ENCODE measurements at places on chromosomes 7 and 10.

DNA sequence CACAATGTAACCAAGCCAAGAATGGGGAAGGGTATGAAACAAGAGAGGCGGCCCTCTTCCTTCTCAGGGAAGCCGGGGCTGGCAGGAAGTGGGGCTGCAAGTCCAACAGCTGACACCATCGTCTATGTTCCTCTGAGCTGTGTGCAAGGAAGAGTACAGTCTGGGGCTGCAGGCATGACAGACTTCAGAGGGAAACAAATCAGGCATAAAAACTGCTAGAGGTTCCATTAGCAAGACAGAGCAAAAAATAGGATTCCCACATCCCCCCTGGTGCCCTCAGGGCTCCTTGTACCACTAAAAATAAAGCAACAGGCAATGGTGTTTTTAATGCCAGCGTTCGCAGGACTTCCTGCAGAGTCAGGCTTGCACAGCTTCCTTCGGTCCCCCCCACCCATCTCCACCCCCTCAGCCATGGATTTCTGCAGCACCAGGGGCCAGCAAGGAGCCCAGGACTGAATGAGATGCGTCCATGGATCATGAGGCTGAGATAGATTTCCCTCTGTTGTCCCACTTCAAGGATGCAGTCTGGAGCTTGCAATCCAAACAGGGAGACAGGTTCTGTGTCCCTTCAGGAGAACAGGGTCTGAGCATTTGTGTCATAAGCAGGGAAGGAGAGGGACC lies 34.6 kb downstream of the KCNMA1 start:
- DNase-seq, result no peak

DNA sequence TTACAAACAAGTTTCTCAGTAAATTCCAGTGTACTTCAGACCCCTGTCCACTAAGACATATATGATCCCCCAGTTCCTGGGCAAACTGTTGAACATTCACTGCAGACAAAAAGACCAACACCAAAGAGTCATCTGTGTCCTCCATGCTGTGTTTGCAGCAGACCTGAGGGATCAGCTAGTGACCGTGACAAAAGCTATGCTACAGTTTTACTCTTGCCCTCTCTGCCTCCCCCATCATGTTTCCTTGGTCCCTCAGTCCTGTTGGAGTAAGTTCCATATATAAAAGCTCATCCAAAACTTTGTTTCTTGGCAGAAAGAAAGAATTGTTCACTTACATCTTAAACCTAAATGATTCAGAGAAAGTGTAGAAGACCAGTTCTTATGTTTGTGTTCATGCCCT lies 56.1 kb downstream of the PODXL start:
- DNase-seq, result no peak

DNA sequence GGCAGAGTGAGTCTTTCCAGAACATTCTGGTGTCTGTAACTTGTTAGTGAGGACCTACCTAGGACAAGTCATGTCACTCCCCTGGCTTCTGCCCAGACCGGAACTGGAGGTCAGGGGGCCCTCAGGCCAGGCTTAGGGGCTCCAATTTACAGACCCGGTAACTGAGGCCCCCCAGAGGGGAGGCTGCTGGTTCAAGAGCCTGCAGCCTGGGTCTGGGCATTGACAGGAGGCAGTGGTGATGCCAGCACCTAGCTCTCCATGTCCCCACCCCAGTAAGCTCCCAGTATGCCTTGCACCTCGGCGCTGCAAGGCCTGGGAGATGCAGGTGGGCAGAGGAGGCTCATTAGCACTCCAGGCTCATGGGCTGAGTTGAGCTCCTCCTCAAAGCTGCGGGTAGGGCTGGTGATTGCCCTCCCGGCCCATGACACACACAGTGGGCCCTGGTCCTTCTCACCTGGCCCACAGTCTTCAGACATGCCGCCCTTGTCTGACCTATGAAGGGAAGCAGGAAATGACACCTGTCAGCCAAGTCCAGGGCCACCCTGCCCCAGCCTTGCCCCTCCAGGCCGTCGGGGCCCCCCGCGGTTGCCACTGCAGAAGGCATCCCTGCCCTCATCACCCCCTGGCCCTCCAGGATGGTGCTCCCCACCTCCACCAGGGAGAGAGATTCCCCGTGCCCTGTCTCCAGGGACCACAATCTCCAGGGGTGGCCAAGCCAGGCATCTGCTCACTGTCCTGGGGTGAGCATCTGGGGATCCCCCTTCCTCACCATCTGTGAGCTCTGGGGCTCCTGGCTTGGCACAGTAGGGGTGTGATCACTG lies 88.3 kb upstream of the TMEM248 start:
- DNase-seq, result no peak

DNA sequence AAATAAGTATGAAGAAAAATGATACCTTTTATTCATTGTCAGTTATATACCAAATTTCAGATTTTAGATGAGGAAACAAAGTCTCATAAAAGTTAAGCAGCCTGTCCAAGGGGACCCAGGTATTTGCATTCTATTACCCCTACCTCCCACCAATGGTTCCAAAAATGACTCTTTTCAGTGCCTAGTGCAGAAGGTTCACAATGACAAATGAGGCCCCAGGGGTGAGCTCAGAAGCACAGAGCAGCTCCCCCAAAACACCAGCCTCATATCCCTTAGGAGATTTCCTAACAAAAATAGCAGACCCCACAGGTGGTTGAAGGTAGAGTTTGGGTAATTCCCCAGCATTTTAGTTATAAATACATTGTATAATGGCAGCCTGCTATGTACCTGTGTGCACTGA lies 168.6 kb downstream of the REEP3 start:
- DNase-seq, result no peak

- DNase-seq, result no peak
Observed at GRCh38 chr10:22340329-22341189, 4.7 kb upstream of the SPAG6 start.

GRCh38 chr10:62726638-62727037 lies 77.9 kb upstream of the ADO start:
- no peak for DNase-seq

DNA sequence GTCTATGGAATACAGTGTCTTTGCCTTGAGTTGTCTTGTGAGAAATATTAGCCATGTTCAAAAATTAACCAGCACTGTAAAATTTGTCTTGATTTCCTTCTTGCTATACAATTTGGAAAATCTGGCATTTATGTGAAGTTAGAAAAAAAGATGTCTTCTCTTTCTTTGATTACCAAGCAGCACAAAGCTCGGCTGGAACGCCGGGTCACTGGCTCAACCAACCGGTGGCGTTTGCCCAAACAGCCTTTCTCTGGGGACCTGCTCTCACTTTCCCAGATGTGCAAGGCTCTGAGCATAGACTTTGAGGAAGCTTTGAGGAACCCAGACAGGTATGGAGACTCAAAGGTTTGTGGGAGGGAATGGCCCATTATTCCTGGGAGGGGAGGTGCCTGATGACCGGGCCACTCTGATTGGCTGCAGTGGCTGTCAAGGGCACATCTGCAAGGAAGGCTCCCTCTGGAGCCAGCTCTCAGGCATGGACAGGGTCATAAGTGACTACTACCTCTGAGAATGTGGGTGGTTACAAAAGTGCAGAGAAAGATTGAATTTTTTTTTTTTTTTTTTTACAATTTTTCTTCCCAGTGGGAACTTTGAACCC lies 5.6 kb downstream of the BTBD16 start:
- DNase-seq, result no peak

DNA sequence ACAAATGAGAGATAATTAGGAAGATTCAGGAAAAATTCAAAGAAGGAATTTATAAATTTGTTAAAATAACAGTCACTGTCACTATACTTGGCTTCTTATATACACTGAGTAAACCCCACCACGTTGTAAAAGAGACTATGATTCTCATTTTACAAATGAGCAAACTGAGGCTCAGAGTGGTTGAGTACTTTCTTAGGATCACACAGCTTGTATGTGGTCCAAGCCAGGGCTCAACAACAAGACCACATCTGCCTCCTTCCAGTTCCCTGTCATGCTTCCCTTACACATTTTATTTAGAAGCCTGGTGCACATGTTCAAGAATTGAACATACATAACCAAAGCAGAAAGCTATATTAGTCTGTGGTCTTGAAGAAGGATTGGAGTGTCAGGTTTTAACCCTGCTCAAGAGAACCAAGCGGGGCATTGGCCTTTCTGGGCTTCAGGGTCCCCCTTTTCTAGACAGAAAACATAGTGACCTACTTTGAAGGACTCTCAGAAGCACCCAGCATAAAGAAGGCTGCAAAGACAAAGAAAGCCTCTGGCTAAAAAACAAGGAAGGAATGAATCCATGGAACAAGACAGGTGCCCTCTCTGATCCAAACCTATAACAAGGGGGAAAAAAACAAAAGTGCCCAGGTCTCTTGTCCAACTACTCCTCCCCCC lies 846 bp downstream of the MRLN start:
- no peak for DNase-seq

DNA sequence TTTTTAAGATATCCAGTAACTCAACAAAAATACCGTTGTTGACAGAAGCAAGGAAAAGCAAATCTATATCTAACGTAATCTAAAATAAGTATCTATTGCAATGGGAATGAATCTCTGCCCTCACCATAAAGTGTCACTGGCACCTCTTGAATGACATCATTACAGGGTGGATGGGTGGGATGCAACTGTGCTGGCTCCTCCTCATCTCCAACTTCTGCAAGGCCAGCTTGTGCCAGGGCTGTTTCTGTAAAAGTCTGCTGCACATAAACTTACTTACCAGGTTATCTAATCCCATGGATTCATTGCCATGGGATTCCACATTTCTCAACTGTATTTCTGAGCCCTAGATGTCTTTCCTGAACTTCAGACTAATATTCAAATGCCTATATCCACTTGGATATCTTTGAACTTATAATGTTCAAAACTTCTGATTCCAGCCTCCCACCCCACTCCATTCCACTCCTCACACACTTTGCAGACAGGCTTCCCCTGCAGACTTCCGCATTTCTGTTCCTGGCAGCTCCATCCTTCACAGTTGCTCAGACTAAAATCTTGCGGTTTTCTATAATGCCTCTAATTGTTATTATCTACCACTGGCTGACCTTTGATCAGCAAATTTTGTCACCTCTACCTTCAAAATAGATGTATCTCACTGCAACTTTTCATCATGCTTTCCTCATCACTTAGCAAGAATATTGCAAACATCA lies 10.7 kb downstream of the FGL2 start:
- no peak for DNase-seq

GRCh38 chr7:81743665-81744064 lies 26.2 kb downstream of the HGF start:
- DNase-seq, result no peak

- DNase-seq, result no peak
Observed at GRCh38 chr10:34743814-34744213, 71.3 kb downstream of the PARD3 start.

GRCh38 chr7:105199386-105199785 lies 185.4 kb downstream of the KMT2E start:
- DNase-seq, result no peak

Measured in stimulated activated CD8-positive, alpha-beta memory T cell treated with anti-CD3 and anti-CD28 coated beads, Interleukin-12 subunit alpha, Interleukin-12 subunit beta, amount 100 ng/mL, for 1 hour (primary cell).